ENCODE measurements at places on chromosomes 6 and 20.

DNA sequence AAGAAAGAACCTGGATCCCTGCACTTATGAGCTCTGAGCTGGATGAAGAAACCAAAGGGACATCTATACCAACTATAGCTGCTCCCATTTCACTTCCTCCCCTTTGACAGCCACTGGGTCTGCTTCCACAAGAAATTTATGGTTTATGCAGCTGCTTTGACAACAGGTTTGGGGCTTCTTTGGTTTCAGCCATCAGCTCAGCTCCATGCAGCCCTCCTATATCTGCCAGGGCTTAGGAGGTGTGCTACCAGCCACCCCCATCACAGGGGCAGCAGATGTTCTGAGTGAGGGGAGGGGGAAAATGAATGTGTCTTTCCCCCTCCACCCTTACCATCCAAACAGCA lies 29.2 kb upstream of the PKHD1 start:
- no peak for DNase-seq

GRCh38 chr6:152135755-152136448 lies 328.4 kb downstream of the ESR1 start:
- no peak for DNase-seq

DNA sequence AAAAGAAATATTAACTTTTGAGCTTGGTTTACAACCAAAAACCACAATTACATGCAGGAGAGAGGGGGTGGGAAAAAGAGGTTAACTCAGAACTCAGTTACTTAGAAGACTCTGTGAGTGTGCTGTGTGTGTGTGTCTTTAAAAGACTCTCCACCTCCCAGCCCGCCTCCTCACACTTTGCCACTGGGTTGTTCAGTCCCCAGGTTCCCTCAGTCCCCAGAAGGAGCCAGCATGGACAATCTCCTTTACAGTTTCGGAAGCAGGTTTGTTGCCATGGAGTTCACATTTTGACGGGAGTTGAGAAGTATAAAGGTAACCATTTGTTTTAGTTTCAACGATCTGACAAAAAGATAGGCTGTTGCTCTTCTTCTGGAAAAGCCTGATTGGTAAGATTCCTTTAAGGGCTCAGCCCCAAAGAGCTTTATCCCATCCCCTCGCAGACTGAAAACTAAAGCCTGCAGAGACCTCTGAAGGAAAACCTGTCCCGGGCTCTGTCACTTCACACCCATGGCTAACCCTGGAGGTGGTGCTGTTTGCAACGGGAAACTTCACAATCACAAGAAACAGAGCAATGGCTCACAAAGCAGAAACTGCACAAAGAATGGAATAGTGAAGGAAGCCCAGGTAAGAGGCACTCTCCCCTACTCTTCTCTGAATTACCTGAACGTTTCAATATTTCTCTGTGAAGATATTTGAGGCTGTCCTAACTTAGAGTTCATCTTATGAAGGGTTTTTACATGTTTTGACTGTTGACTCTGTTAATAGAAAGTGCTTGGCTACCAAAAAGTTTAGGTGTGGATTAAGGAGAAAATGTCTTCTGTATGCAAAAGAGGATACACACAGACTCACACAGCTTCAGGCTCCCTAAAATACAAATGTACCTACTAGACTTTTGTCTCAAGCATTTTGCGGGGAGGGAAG lies at the start of gene SPTLC3:
SPTLC3 (plus strand) TSS at position 212 of the 921 bp plus-strand sequence; CDS start at position 508, 296 bp downstream.
- no peak for DNase-seq

- DNase-seq: no peak
These were observed 2.9 kb upstream of the SMIM28 start for GRCh38 chr6:138374815-138375214.

DNA sequence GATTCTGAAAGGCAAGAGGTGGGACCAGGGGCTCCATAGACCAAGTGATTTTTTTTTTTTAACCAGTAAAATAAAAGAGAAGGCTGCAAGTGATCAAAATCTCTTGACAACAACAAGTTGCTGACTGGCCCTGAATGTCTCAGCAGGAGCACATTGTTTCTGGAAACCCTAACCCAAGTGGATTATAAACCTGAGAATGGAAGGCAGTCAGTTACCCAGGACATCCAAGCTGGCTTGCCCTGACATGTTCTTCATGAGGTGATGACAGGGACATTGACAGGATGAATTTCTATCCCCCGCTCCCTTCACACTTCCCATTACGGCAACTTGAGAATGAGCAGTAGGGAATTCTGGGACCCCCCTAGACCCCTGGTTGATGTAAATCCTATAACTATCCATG lies 49.6 kb upstream of the RIPOR2 start:
- no peak for DNase-seq

DNA sequence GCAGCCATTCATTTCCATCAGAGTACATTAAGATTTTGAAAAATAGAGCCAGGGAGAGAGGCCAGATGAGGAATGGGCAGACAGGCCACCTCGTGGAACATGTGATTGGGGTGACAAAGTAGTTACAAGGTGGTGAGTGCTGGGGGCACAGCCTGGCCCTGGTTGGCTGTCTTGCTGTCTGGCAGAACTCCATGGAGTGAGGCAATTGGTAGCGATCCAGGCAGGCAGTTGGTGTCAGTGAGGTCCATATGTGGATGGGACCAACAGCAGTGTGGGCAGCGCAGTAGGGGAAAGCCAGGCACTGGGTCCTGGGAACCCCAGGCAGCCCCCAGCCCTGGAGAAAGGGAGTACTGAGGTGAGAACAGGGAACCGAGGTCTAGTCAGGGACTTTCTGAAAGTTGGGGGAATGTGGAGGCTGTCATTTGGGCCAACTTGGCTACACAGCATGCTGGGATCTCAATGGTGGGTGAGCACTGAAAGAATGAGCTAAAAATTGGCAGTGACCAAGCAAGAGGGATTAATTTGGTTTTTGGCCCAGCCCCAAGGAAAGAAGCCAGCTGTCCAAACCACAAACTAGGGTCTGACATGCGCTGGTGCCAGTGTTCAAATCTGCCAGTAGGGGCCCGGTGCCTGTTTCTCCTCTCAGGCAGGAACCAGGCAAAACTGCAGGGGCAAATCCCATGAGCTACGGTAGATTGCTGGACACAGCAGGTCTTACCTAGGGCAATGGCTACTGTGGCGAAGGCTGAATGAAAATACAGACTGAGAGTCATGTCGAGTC lies 61.4 kb upstream of the E2F3 start:
- no peak for DNase-seq

- no peak for DNase-seq
These were observed 212.1 kb upstream of the SOX4 start for GRCh38 chr6:21381331-21381963.

DNA sequence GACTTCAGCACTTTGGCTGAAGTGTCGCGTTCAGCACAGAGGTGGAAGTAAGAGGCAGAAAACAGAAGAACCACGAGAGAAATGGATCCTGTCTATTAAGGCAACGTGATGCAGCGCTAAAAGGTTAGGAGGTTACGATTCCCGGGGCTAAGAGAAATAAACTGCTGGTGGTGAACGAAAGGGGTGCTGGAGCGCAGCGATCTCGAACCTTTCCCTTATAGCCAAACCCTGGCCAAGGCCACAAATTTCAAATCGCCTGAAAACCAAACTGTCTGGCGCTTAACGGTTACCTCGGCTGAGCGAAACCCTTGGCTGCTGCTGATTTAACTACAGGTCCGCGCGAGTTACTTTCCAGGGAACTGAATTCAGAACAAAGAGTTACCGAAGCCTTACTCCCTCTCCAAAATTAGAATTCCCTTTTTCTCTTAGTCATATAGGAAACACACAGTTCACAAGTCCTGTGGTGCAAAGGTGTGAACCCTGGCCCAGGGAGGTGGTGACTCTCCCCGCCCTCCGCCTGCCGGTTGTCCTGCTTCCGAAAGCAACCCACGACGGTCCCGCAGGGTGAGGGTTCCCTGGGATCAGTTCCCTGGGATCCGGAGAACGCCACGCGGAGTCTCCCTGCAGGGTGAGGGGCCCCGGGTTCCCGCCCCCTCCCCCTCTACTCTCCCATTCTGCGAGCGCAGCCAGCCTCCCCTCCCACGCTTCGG lies 1.3 kb upstream of the SLC35D3 start:
- DNase-seq: no peak

GRCh38 chr6:5260111-5260620 lies 584 bp downstream of the LYRM4 start:
- peak; percentile 70 for DNase-seq

- DNase-seq: peak; percentile 19
These were observed 43.4 kb downstream of the NHSL1 start for GRCh38 chr6:138455746-138456400.

DNA sequence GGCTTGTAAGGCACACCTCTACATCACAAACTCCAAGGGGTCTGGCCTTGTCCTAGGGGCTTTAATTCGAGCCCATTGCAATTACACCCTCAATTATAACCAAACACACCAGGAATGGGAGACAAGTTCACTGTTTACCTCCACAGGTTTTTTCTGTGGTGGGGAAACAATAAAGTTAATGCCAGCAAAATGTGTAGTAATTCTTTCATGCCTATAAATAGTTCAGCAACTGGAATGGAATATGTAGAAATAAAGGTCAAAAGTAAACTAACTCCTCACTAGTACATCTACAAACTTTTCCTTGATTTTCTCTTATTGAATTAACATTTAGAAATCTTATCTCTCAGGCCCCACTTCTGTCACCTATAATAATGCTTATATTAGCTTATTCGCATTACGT lies 27.1 kb upstream of the RIPK1 start:
- DNase-seq: no peak

- no peak for DNase-seq
These were observed 266.4 kb downstream of the HAO1 start for GRCh38 chr20:7673841-7674240.

GRCh38 chr6:56288347-56288746 lies 41.0 kb upstream of the COL21A1 start:
- DNase-seq: no peak

DNA sequence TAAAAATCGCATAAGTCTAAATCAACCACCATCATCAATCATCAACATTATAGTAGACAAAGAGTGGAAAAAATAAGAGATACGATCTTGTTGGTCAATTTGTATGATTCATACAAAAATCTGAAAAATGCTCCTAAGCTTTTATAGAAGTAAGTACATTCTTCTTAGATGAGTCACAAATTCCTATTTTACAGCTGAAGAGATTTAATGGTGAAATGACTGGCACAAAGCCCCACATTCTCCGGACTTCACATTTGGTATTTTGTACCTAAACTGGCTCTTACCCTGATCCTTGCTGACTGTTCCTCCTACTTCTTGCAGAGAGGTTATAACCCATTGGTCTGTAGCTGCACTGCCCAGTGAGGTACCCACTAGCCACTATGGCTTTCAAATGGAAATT lies 29.9 kb upstream of the PREP start:
- DNase-seq: no peak

DNA sequence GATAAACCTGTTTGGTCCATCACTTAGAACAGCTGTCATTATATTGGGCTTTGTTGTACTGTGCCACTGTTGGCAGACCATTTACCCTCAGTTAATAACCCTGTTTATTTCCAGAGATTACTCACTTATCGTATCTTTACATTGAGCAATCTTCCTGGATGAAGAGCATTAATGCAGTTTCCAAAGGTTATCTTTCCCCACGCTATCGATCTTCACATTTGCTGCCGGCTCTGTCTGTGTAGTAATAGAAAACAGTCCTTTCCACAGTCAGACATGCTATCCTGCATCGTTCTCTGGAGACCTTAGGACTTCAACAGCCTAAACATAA lies 27.4 kb downstream of the GHRH start:
- DNase-seq: no peak

DNA sequence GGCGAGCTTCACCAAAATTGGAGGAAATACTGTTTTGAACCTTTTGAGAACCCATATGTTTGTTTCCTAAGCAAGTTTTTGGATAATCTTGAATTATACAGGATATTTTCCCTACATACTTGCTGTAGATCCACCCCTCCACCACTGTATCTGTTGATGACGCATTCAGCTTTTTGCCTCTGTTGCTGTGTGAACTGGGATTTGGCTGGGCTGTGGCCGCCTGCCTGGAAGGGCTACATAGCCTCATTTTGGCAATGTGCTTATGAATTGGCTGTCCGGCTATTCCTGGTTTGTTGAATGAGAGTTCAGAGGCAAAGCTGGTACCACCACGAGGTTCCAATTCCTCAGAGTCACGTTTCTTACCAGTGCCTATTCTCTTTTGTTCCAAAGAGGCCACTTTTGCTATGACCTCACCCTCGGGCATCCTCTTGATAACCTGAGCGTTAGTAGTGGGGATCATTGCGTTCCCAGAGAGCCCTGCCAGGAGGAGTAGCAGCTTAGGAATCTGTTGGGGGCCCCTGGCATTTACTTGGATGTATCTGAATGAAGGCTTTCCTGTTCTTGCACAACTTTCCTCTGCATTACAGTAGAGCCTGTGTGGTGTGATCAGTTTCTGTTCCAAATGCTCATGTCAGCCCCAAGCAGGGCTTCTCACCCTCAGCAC lies 6.4 kb downstream of the FAM83D start:
- no peak for DNase-seq

GRCh38 chr20:63636752-63637628 lies 10.1 kb upstream of the GMEB2 start:
- no peak for DNase-seq

DNA sequence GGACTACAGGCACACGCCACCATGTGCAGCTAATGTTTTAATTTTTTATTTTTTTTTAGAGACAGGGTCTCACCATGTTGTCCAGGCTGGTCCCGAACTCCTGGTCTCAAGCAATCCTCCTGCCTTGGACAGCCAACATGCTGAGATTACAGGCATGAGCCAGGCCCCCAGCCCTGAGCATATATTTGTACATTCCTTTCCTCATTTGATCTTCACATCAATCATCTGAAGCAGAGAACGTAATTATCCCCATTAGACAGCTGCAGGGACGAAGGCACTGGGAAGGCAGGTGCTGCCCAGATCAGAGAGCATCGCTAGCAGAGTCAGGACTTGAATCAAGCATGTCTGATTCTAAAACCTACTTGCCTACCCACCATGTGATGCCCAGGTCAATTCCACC lies 41.0 kb upstream of the SIRPA start:
- DNase-seq: no peak

- DNase-seq: no peak
These were observed 19.3 kb downstream of the RMND1 start for GRCh38 chr6:151432651-151433050.

DNA sequence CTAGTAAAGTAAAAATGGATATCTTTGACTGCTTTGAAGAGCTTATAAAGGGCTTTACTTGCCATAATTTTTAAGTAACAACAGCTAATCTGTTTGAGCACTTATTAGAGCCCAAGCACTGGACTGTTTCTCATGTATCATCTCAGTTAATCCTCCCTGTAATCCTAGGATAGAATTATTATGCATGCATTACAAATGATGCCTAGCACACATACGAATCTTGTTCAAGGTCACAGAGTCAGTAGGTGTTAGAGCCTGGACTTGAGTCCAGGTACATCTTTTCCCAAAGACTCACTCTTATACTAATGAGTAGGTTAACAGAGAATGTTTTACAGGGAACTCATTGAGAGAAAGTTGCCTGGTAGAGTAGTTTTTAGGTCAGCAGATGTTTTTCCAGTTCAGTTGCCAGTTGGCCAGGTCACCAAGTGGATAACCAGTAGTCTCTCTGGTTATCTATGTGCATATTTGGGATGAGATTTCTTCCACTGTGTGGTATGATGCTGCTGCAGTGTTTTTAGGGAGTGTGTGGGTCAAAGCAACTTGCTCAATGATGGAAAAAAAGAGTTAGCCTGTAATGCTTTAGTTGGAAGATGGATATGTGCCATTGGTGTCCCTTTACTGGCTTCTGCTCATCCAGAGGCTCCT lies 32.3 kb upstream of the LAMA4 start:
- no peak for DNase-seq
